ENCODE measurements at places on chromosomes 6 and 20.
A peak's percentile ranks its signal among the peaks of the same experiment; 100 is the strongest.

DNA sequence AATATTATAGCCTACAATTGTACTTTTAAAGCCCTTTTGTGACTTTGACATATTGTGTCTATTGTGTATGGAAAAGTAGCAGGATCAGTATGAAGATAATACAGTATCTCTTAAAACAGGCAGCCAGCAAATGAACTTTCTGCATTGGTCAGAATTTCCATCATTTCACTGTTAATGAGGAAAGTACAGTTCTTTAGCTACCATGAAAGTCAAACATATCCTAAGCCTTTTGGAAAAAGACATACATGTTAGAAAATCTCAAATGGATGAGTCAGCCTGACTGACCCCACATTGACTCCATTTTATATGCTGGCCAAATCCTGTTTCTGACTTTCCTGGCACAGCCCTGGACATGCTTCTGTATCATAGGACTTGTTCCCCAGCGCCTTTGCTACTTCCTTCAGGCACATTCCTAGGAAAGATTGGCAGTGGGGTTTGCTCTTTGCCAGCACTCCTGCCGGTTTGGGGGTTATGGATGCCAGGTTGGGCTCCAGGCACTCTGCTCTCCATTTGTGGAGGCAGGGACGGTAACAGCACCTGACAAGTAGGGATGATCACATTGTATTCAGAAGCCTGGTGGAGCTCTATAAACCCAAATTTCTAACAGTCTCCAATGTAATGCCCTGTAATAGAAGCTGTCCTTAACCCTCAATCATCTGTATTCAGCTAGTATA is 43.7 kb downstream of the TOP1 start:
- peak; percentile 91 for DNase-seq

DNA sequence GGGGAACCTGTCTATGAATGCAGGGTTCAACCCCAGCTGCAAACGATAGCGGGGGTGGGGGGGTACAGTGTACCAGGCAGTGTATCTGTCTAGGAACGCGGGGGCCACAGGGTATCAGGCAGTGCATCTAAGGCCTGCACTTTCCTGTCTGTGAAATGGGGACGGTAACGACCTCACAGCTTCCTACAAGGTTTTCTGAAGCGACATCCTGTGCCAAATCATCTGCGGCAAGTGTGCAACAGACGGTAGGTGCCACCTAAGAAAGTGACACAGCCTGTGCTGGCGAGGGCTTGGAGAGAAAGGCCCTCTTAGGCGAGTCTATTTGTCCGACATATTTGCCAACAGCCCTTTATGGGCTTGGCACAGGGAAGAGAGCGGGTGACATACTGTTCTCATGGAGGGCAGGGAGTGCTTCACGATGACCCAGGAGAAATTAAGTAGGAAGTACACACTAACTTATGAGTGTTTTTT is 3.8 kb downstream of the DIDO1 start:
- no peak for DNase-seq

- DNase-seq, result no peak
Measured at GRCh38 chr20:4109307-4109940, 94.1 kb upstream of the RNF24 start.

- DNase-seq, result no peak
Measured at GRCh38 chr20:31948008-31948407, 3.8 kb downstream of the PDRG1 start.

DNA sequence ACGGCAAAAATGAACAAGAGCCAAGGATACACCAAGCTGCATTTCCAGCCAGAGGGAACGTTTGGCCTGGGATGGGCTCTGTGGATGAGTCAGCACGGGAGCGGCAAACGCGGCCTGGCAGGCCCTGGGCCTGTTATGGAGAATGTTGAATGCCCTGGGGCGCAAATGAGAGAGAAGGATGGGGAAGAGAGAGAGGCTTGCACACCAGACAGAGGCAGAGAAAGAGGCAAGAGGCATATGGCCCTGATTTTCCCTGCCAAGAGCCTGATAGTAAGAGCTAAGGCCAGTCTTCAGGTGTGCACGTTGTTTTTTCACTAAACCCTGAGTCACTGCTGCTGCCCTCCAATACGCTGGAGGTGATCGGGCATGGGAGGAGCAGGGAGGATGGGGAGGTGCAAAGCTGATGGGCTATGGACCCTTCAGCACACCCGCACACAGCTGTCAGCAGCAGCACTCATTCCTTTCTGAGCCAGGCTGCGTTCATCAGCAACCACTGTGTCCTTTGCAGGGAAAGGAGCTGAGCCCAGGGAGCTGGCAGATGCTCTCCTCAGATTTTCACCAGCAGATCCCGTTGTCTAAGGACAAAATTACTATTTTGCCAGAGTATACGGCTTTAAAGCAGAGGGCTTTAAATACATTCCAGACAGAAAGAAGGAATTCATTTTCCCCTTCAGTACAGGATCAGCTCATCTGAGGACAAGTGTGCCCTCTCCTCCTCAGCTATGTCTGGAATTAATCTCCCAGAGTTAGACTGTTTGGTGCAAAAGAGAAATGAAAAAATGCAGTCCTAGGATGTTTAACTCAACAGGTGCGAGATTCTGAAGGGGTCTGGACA is 61.7 kb upstream of the SLC22A23 start:
- peak; percentile 98 for DNase-seq

DNA sequence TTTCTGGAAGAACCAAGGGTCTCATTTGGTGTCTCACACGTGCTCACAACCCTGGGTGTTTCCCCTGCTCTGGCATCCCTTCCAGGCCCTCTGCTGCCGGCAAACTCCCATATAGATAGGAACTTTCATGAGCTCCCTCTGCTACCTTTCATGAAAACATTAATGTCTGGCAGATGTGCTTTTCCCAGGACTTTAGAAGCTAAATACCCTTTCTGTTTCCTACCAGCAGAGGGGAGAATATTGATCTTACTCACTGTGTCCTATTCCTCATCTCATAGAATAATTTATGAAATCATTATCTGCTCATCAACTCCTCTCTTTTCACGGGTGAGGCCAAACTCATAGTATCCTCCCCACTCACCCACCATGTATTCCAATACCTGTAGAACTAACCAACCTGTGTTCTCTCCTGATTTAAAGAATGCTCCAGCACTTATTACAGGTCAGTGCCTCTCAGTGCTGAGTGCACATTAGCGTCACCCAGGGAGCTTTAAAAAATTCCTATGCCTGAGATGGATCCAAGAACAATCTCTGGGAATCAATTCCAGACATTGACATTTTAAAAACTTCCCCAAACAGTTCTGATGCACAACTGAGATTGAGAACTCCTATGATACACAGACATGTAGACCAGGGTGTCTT is 298.5 kb upstream of the JAG1 start:
- DNase-seq, result no peak

GRCh38 chr6:124984668-124985338 is 22.6 kb downstream of the RNF217 start:
- peak; percentile 56 for DNase-seq

DNA sequence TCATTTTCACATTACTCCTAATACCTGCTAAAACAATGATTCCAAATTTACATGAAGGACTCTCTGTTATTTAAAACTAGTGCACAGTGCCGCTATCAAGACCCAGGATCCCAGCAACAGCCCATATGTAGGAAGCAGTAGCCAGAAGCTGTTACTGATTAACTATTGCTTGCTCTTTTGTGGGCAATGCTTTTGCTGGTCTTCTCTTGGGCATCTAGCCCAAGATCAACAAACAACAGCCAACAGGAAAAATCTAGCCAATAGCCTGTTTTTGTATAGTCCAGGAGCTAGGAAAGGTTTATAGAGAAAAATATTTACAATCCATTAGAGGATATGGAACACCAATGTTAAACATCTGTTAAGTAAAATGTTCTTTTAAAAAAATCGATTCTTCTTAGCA is 22.1 kb upstream of the TENT5A start:
- DNase-seq, result no peak

GRCh38 chr6:27296106-27296783 is 15.8 kb downstream of the POM121L2 start:
- DNase-seq, result peak; percentile 78

DNA sequence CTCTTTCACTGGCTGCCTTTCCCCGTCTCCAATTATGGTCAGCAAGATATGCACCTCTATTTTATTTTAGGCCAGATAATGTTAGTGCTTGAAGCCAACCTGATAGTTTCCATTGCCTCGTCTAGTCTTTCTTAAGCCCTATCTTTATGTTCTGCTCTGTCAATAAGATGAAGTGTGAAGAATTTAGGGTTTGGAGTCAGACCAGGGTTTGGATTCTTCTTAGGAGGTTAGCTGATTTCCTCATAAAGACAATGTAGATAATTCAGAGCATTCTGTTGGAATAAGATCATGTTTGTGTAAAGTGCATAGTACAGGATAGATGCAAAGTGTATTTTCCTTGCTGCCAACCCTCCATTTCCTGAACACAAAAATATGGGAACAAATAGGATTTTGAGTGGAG is 43.8 kb downstream of the PKIB start:
- DNase-seq, result no peak

GRCh38 chr6:14029605-14030004 is 88.0 kb upstream of the CD83 start:
- no peak for DNase-seq

DNA sequence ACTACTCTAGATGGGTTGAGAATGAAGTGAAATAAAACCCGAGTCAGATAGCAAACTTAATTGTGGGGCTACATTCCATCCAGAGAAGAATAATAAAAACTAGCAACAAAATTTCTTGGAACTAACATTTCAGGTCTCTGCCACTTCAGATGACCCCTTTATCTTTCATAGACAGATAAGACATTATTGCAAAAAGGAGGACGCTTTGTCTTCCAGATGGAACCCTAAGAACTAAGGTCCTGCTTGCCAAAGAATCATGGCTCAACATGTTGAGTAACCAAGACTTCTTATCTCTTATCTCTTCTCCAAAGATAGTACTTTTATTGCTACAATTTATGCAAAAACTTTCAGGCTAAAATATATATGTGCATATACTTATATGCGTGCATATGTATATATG is 221.1 kb upstream of the PREP start:
- DNase-seq, result no peak

DNA sequence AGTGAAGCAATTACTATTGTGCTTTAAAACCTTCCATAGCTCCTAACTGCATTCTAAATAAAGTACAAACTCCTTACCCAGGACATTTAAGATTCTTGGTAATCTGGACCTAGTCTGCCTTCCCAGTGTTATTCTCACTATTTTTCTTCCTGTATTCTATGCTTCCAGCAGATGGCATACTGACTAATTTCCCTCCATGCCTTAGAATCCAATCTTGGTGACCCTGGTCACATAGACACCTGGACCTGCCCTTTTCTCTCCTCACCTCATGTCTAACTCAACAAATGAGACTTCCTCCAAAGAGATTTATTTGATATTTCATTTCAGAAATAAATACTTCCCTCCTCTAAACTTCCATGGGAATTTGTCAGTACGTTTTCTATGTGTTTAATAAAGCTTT is 25.8 kb downstream of the ROS1 start:
- DNase-seq, result peak; percentile 15

DNA sequence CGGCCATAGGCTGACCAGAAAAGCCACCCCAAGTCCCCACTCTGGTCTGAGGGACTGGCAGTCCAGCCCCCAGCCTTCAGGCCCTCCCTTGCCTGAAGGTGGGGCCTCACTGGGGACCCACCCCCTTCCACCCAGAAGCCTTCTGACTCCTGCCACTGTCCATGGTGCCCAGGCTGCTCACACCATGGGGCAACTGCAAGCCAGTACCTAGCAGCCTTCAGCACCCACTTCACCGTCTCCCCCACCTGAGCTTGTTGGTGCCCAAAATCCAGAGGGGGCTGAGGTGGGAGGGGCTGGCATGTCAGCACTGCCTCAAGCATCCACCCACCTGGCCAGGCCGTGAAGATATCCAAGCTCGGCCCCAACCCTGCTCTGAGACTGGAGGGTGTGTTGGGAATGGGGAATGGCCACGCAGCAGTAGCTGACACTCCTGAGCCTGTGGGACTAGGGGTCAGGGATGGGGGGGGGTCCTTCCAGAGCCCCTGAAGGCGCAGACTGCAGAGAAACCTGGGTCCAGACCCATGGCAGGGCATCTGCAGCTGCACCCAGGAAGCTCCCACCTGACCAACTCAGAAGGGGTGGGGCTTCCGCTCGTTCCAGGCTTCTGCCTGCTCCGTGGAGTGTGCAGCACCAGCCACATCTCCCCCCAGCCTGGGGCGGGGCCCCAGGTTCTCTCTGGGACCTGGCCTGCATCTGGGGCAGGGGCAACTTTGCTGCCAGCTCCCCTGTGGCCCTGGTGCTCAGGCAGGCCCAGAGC is 942.1 kb upstream of the EPHA7 start:
- no peak for DNase-seq

- DNase-seq, result no peak
Measured at GRCh38 chr6:15044146-15044882, 201.6 kb upstream of the JARID2 start.

GRCh38 chr20:37279820-37280219 is 9.6 kb upstream of the MANBAL start:
- DNase-seq, result no peak

- no peak for DNase-seq
Measured at GRCh38 chr6:12047304-12047703, 35.2 kb downstream of the HIVEP1 start.

DNA sequence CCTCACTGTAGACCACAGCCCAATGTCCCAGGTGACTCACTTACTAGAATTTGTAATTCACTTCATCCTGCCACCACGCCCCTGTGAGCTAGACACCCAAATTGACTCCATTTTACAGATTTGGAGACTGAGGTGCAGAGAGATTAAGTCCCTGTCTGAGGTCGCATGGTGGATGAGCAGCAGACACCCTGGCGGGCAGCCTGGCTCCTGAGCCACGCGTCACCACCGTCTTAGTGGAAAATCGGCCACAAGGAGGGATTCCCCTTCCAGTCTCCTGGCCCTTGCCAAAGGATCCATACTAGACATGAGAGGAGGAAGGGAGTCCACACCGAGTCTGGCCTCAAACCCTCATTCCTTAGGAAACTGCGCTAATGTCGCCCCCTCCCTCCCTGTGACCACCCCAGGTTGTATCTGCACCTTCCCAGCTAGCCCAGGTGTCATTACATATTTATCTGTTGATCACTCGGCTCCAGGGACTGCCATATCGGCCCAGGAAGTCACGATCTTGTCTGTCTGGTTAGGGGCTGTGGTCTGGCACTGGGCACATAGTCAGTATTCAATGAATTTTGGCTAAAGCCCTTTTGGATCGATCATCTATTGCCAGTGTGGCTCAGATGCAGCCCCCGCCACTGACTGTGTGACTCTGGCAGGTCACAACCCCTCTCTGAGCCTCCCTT is 25.7 kb upstream of the PTGIS start:
- no peak for DNase-seq
